ENCODE measurements at places on chromosomes 7 and 10.

DNA sequence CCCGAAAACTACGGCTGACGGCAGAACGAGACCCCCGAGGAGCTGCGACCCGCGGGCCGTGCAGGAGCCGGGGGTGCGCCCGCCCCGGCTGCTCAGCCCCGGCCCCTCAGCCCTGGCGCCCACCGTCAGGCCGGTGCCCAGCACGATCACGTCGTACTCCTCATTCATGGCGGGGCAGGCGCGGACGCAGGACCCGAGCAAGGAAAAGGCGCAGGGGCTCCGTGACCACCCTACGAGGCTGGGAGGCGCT, 218 bp downstream of the GDI2 start:
- DNase-seq = no peak

- DNase-seq = no peak
Measured at GRCh38 chr7:38806912-38807311, 102.1 kb downstream of the VPS41 start.

- no peak for DNase-seq
Measured at GRCh38 chr7:129523924-129524323, 21.6 kb downstream of the SMKR1 start.

- no peak for DNase-seq
Measured at GRCh38 chr7:135428011-135428410, 81.9 kb downstream of the CNOT4 start.

GRCh38 chr10:127195041-127195506, 1.3 kb downstream of the INSYN2A start:
- DNase-seq = no peak

DNA sequence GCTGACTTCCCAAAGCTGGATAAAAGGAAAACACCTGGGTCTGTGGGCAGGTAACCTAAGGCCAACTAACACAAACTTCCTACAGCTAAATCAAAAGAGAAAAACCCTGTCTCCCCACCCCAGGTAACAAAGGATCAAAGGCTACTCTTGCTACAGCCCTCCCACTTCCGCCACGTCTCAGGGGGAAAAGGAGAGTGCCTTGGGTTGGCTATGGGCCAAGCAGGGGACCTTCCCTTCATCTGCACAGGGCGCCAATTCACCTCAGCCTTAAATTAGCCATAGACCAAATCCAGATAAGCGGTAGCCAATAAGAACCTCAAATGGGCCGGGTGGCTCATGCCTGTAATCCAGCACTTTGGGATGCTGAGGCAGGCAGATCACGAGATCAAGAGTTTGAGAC, 69.1 kb upstream of the LANCL2 start:
- no peak for DNase-seq

GRCh38 chr10:69884686-69885085, 83.0 kb downstream of the COL13A1 start:
- DNase-seq = no peak

Data from NCI-H2171 (cell line).